MM.1S (cell line): ENCODE measurements at places on chromosomes 12 and 14.

- DNase-seq = no peak
These were observed 67.1 kb upstream of the DCN start for GRCh38 chr12:91249518-91250272.

DNA sequence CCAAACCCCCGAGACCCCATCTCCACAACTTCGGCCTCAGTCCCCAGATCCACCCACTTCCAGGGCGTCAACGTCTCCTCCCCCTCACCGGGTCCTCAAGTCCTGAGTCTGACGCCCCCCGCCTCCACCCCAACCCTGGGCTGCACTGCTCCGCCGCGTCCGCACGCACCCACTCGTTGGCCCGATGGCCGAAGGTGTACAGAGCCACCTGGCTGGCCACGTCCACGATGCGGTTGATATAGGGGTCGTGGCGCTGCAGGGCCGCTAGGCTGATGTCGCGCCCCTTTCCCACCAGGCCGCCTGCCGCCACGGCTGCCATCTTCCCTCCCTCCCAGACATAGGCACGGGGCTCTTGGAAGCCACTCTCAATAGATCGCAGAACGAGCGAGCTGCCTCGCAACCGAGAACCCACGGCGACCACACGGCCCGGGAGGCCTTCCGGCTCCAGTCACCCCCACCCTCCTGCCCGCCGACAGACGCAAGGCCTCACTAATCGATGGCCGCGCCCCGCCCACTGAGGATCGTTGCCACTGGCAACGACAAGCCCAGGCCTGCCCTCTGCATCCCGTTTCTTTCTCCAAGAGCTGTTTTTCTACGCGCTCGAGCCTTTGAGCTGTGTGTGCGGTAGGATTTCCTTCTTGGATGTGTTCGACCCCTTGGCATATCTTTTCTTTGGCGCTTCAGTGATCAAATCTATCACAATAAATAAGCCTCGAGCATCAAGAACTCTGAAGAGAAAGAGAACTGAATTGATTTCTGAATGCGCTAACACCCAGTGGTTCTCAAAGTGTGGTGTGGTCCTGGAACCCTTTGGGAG lies at the start of gene DCP1B:
Gene DCP1B (minus strand): TSS at position 345 of the 817 bp plus-strand sequence. CDS start 26 bp downstream, at position 319.
- peak; percentile 96 for DNase-seq

DNA sequence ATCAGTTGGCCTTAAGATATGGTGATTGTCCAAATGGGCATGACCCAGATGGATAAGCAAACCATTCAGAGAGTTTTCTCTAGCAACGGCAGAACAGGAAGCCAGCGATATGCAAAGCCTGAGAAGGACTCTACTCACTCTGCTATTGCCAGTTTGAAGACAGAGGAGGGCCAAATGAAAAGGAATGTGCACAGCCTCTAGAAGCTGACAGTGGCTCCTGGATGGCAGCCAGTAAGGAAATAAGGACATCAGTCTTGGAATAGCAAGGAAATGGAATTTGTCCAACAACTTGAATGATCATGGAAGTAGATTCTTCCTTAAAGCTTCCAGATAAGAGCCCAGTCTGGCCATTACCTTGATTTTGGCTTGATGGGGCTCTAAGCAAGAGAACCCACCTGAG lies 60.0 kb downstream of the TMTC2 start:
- no peak for DNase-seq

- DNase-seq = no peak
These were observed 61.8 kb downstream of the TECPR2 start for GRCh38 chr14:102424520-102424919.

GRCh38 chr12:7383157-7383556 lies 60.8 kb downstream of the CD163L1 start:
- no peak for DNase-seq

DNA sequence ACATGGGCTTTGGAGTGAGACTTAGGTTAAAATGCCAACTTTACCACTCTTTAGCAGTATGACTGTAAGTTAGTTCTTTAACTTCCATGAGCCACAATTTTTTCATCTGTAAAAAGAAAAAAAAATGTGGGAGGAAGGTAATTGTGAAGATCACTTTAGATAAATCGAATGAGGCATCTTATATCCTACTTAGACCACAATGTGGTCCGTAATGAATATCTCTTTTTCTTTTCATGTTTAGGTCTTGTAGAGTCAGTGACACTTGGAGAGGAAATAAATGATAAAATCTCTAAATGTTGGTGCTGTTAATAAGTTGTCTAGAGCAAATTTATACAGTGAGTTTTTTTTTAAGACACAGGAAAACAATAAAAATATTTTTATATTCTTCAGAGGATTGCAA lies 34.3 kb downstream of the RGS6 start:
- DNase-seq = no peak

GRCh38 chr12:98908866-98909265 lies 263.8 kb downstream of the APAF1 start:
- DNase-seq = no peak

DNA sequence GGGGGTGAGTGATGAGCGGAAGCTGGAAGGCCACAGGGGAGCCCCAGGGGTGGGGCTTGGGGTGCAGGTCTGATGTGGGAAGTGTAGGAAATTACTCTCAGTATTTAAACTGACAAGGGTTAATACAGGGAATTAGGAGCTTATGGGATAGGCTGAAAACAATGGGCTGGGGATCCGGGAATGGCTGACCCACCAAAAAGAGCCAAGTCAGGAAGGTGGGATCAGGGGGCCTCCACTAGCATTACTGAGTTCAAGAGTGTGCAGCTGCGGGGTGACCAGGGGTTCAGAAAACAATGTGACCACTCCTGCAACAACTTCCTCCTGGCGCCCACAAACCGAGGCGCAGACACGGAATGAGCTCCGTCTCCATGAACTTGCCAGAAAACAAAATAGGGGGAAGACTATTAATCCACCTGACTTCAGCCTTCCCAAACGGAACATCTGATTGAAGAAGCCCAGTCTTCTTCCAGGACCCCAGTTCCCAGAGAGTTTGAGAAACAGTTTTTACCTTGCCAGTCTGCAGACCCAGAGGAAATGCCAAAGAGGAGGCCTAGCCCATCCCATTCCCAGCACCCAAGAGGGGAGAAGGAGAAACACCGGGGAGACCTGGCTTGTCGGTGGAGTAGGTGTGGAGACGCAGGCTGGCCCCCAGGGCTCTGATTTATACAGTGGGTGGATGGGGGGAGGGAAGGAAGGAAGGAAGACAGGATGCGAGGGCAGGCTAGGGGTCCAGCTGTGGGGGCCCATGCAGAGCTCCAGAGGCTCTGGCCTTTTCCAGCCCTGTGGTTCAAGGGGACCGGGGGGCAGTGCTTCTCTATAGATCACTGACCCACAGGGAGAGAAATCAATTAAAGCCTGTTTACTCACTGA lies 16.5 kb upstream of the YY1 start:
- DNase-seq = no peak

GRCh38 chr14:93729993-93730392 lies 58.3 kb downstream of the PRIMA1 start:
- DNase-seq = no peak

DNA sequence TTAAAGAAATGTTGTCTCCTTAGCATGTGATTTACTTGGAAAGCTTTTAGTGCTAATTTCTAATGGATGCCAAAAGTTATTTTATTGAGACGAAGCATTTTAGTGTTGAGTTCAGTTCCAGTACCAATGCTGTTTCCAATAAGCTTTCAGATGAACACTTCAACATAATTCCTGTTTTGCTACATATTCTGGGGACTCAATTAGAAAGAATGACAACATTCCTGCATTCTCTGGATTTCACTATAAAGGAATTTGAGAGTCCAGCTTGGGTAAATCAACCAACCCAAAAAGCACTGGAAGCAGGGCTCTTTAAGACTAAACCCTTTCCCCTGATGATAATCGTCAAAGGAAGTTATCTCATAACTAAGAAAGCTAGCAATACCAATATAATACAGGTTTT lies 353.0 kb upstream of the TMTC1 start:
- DNase-seq = no peak

DNA sequence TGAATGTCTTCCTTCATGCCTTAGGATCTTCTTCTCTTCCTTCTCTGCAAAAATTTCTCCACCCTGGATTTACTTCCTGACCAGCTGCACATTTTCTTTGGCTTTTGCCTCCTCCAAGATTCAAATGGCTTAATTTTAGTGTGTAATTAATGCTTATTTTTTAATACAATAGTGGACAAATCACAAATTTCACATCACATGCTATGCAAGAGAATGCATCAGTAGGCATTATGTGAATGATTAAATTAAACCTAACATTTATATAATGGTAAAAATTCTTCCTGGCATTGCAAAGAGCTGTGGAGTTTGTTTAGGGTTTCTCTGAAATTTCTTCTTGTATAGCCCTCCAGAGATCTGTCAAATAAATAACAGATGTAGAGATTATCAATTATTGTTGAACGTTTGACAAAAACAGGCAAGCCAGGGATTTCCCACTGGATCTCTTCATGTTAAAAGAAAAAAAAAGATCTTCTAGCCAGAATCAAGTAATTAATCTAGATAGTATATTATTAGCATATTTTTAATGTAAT lies 84.4 kb downstream of the NAV3 start:
- no peak for DNase-seq

DNA sequence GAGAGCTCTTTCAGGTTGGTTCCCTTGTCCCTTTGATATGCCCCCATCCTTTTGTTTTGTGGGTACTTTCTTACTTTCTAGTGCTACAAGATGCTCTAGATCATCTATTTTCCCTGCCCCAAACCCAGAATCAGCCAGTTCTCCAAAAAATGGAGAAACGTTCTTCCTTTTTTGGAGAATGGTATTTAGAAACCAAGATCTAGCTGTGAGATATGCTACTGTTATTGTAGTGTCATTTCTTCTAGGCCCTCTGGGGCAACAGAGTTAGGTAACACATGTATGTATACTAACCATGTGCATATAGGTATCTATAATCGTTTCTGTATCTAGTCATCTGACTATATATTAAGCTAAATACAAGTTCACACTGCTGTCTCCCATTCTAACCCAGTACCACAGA lies 6.9 kb upstream of the IGFBP6 start:
- DNase-seq = no peak

GRCh38 chr12:59708064-59708463 lies 112.2 kb downstream of the SLC16A7 start:
- no peak for DNase-seq
